ENCODE measurements at places on chromosomes 7 and 10.

GRCh38 chr10:102024799-102025198 is 31.2 kb downstream of the ARMH3 start:
- no peak for DNase-seq

DNA sequence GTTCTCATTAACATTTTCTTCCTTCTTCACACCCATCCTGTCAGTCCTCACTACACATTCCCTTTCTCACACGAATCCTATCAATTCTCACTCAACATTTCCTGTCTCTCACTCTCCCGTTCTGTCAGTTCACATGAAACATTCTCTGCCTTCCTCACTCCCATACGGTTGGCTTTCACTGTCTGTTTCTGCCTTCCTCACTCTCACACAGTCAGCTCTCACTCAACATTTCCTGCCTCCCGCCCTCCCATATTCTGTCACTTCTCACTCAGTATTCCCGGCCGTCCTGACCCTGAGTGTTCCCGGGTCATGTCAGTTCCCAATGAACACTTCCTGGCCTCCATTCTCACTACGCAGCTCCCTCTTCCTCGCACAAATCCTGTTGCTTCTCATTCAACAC is 61.5 kb downstream of the DYNC2I1 start:
- no peak for DNase-seq

DNA sequence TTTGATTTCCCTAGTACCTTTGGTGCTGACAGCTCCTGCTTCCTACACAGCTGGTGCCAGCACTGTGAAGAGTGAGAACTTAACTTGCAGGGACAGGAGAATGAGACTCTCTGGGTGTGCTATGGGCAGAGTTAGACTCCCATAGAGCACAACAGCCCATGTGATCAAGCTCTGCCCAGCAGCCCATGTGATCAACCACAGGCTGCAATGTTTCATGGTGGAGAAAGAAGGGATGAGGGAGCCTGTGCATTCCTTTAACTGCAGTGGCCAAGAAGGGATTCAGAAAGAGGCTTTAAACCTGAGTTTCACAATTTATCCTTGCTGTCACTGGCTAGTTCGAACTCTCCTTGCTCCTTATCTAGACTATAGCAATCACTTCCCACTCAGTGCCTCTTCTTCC is 10.0 kb upstream of the MEST start:
- DNase-seq: no peak

DNA sequence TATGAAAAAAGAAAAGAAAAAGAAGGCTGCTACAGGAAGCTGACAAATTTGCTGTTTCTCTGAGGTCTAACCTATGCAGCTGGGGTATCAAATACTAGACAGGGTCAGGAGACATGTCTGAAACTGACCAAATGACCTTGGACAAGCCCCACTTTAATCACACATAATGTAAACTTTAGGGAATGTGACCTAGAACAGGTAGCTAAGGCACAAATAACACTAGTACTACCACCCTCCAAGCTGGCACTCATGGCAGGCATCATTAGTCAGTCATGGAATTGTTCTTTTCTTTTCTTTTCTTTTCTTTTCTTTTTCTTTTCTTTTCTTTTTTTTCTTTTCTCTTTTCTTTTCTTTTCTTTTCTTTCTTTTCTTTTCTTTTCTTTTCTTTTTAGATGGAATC is 250.4 kb downstream of the KCNMA1 start:
- DNase-seq: no peak

GRCh38 chr7:26198781-26199169 is 1.8 kb downstream of the HNRNPA2B1 start:
- DNase-seq: no peak

DNA sequence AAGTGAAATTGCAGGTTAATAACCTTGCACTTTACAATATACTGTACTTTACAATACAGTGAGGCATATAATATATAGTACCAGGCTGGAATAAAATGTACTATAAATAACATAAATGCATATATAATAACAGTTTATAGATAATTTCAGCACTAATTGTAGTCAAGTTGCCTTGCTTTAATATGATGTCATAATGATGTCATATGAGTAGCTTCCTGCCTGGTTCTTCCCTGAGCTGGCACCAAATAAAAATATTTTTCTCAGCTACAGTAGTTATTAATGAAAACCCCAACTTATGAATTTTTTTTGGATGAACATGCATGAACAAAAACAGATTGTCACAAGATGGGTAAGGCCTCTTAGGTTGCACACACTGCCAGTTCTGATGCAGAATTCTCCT is 816.7 kb downstream of the XPNPEP1 start:
- no peak for DNase-seq

- DNase-seq: no peak
Measured at GRCh38 chr7:45192621-45193041, 35.0 kb downstream of the RAMP3 start.

Data from activated CD4-positive, alpha-beta T cell treated with anti-CD3 and anti-CD28 coated beads, Interleukin-2, Interleukin-6, amounts not matched to agents 100 ng/mL and 50 ng/mL, durations not matched to agents 16 hours and 8 hours (primary cell).